ENCODE measurements at places on chromosomes 13 and 19.

- DNase-seq: no peak
These were observed 24.1 kb downstream of the SLC25A30 start for GRCh38 chr13:45393941-45394570.

DNA sequence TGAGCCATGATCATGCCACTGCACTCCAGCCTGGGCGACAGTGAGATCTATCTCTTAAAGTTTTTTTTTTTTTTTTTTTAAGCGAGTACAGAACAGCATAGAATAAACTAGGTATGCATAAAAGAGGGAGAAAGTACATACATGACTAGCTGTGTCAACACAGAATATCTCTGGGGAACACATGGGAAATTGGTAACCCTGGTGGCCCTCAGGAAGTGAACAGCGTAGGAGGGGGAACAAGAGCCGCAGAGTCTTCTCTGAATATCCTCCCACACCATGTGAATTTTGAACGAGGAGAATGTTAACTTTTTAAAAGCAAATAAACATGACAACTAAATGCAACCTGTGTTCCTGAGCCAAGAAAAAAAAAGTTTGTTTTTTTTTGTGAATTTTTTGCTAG, 15.2 kb downstream of the PHLDB3 start:
- no peak for DNase-seq

DNA sequence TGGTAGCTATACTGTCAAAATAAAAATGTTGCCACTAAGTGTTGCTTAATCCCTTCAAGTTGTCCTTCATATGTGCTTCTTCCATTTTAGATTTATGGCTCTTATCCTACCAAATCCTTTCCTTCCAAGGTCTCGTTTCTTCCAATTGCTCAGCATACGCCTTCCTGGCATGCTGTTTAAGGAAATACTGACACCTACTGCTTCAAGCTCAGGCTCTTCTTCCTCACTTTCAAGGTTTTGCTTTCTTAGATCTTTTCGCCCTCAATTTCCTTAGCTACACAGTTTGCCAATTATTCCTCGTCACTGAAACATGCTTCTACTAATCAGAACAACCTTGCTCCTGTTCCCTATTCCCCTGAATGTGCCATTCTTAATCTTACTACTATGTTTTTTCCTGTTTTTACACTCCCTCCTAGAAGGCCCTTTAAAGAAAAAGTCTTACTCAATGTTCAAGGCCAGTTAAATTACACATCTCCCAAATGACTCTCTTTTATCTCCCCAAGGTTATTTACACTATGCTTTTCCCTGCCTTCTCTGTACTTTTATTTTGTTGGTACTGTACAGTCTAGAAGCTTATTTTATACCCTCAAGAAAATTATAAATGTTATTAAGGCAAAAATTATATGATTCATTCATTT, 343.1 kb downstream of the MZT1 start:
- no peak for DNase-seq

- no peak for DNase-seq
These were observed 241 bp downstream of the ODAD3 start for GRCh38 chr19:11434703-11435056.

DNA sequence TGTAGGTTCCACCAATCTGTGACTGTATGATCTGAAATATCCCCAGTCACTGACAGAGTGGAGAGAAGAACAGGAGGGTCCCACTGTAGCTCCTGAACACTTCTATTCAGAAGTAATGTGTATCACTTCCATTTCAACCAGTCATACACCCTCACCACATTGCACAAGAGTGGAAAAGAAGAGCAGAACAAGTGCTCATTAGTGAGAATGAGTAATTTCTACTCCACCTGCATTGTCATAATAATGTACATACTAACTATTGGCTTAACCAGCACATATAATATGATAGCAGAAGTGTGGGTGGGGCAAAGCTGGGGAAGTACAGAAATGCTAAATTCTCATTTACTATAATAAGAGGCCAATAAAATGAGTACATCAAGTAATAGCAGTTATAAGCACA, 342.7 kb downstream of the LMO7 start:
- DNase-seq: no peak

- no peak for DNase-seq
These were observed 5.2 kb downstream of the PPP1R14A start for GRCh38 chr19:38250821-38251563.

DNA sequence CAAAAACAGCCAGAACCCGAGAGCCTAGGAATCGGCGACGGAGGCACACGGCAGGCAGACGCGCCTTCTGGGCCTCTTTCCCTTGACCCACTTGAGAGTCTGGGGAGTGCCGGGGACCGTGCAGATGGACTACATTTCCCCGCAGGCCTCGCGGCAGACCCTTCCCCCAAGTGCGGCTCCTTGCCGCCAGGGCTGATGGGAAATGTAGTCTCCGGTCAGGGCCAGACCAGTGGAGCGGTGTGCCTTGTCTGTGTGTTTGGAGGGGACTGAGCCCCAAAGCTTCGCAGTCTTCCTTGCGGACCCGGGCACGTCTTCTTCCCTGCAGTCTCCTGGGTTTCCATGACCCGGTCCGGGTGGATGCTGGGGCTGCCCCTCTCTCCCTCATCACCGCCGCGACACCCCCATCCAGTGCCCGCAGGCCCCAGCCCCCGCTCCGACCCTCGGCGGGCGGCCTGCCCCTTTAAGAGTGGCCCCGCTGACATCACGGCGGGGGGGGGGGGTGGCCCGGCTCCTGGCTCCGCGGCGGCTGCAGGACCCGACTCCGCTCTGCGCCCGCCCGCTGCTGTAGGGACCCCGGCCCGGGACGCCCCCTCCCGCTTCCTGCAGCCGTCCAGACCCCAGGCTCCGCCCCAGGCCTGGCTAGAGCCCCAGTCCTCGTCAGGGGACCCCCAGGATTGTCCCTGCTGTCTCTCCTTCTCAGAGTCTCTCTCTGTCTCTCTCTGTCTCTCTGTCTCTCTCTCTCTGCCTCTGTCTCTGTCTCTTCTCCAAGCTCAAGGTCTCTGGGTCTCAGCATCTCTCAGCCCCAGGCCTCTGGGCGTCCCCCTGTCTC, 758 bp upstream of the CACNG7 start:
- no peak for DNase-seq

- no peak for DNase-seq
These were observed 1.4 kb downstream of the UHRF1 start for GRCh38 chr19:4910594-4911281.

- no peak for DNase-seq
These were observed 8.1 kb upstream of the CARM1 start for GRCh38 chr19:10863107-10863717.

- no peak for DNase-seq
These were observed 481.3 kb upstream of the GPC6 start for GRCh38 chr13:92745258-92745657.

GRCh38 chr13:95035311-95036109, 265.7 kb downstream of the ABCC4 start:
- DNase-seq: no peak

- DNase-seq: no peak
These were observed 17.7 kb downstream of the PLEKHF1 start for GRCh38 chr19:29683009-29683408.

DNA sequence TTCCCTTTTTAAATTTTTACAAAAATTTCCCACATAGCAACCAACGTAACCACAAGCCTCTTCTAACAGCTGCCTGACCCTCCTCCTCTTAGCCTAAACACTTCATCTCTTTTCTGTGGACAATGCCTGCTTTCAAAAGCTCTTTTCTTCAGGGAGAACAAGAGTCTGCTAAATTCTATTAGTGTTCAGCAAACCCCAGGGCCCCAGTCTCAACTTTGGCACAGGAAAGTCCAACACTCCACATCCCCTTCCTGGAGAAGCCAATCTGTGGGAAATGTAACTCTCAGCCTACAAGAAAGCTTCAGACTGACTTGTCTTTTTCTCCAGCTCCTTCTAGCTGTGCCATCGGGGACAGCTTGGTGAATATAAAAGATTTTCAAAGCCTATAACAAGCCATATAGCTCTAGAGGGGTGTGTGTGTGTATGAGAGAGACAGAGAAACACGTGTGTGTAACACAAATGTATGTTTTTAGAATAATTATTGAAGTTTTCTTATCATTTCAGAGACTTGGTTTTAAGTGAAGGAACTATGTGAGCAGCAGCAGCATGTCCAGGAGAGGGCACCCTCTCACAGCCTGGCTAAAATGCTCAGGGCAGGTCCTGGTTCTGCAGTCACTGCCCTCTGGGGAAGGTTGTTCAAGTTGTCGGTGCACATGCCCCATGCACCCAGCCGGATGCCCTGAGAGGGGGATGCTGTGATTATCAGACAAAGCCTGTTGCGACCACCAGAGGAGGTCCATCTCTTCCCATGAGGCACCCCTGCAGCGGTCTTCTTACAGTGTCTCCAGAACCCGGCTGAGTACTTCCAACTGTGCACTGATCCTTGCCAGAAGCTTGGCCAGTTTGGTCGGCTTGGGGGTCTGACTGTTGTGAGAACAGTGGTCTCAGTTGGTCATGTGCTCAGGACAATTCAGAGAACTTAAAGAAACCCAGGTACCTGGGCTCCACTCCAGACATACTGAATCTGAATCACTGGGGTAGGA, 34.4 kb downstream of the CCDC70 start:
- DNase-seq: no peak

DNA sequence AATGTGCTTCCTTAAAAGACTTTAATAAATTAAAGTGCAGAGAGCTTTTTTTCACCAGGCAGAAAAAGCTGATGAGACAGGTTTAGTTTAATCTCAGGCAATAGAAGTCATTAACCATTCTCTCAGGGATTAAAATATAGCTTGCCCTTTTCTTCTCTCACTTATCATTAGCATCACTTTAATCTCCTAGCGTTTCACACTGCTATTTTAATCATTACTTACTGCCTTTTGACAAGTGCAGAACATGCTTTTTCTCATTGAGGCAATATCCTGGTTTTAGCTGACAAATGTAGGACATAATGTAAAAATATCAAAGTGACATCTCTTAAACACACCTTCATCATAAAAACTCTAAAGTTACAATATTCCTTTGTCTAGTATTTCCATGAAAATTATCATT, 94.6 kb downstream of the DACH1 start:
- no peak for DNase-seq

DNA sequence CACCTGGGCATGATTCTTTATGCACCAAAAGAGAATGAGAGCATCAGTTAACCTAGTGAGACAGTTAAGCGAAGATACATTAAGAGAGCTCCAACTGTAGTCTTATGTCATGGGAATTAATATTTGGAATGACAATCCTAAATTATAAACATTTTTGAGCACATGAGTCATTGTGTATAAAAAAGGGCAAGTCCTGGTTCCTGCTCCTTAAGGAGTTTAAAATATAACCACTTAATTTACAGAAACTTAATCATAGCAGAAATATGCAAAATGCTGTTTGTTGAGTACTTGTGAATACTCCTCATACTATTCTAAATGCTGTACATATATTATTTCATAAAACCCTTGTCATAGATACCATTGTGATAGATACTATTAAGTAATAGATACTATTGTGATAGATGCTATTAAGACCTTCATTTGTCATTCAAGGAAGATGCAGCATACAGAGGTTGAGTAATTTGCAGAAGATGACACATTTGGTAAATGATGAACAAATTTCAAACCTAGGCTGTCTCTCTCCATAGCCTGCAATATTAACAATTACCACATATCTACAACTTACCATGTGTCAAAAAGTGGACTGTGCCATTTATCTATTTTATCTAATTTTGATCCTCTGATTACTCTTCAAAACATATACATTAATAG, 301.0 kb downstream of the TBC1D4 start:
- DNase-seq: no peak

- peak; percentile 46 for DNase-seq
These were observed 834 bp downstream of the FBXO27 start for GRCh38 chr19:39031368-39032062.

DNA sequence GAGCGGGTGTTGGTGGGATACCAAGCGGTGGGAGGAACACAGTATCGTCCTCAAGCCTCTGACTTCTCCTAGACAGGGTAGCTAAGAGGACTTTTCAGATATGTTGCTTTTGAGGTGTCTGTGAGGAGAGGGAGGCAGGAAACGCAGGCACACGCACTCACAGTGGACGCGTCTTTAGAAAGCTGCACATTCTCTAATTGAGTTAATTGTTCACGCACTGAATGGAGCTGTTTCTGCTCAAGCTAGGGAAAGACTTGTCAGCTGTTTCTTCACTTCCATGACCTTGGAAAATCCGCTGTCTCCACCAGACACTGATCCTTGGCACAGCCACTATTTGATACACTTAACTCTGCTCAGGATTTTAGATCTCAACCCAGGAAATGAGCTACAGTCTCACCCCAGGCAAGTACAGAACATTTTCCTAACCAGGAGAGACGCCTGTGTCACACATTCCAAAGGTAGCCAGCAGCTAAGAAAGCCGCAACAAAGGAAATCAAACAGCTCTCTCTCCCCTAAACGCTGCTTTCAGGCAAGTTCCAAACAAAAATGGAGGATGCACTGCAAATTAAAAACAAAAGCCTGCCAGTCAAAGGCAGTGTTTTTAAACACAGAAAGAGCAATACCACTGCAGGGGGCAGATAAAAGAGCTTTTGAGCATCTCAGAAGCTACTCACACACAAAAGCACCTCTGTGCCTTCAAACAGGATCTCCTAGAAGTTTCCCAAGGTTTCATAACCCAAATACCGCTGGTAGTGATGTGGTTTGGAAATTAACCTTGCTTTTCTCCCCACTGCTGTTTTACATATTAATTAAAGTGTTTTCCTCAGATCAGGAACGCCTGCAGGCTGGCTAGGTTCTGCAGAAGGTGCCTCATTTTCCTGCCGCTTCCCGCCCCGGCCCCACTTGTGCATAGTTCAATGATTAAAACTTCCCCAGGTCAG, 57.3 kb downstream of the IRS2 start:
- DNase-seq: no peak

GRCh38 chr13:21216332-21216731, 39.9 kb downstream of the MRPL57 start:
- DNase-seq: no peak

GRCh38 chr13:64697226-64697625, 2532.9 kb downstream of the PCDH9 start:
- no peak for DNase-seq

- DNase-seq: no peak
These were observed 47.5 kb downstream of the C13orf46 start for GRCh38 chr13:113926301-113926761.

GRCh38 chr13:32707471-32707870, 121.2 kb downstream of the PDS5B start:
- no peak for DNase-seq

- no peak for DNase-seq
These were observed 278.9 kb upstream of the PCDH9 start for GRCh38 chr13:67509018-67509417.

- DNase-seq: no peak
These were observed 2.6 kb upstream of the GSX1 start for GRCh38 chr13:27789495-27790303.

DNA sequence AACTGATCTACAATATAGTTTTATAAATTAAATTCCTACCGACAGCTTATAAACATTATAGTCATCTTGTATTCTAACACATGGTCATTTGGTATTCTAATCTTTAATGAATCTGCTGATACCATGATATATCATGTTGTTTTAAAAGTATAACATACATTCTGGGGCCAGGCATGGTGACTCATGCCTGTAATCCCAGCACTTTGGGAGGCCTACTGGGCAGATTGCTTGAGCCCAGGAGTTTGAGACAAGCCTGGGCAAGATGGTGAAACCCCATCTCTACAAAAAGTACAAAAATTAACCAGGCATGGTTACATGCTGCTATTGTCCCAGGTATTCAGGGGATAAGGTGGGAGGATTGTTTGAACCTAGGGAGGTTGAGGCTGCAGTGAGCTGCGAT, 3.1 kb downstream of the ZNF383 start:
- DNase-seq: no peak

All from cortex of kidney (tissue), 1 donor.